Large intestine (tissue), 12 donors: ENCODE measurements at places on chromosomes 5 and 9. TPM values are rescaled to one million over a fixed set of nuclear protein-coding genes. Genes with fewer than 3 reads are reported as not detected.

F2R gene
- 52.5 TPM for polyA plus RNA-seq

SREK1 gene
- polyA plus RNA-seq = 133 TPM

LCN6 gene
- 2.8 TPM for polyA plus RNA-seq

CCL28 gene
- 5.2 TPM for polyA plus RNA-seq

HAND1 gene
- polyA plus RNA-seq = 7.8 TPM

ZFP37 gene
- 3.3 TPM for polyA plus RNA-seq

CDH9 gene
- polyA plus RNA-seq = 0.91 TPM

TNC gene
- 19.9 TPM for polyA plus RNA-seq

AQP3 gene
- 103 TPM for polyA plus RNA-seq

LURAP1L gene
- polyA plus RNA-seq = 14.3 TPM

DNA sequence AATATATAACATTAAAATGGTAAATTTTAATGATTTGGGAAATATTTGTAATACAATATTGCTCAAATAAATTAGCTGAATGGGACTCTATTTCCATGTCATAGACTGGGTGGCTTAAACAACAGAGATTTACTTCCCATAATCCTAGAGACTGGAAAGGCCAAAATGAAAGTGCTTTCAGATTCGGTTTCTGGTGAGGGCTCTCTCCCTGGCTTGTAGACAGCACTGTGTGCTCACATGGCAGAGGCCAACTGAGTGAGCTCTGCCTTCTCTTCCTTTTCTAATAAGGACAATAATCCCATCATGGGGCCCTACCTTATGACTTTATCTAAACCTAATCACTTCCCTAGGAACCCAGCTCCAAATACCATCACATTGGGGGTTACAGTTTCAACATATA is 196.2 kb downstream of the MARCHF11 start:
- no peak for DNase-seq

- DNase-seq = no peak
These were observed 4.6 kb downstream of the SLC35A4 start for GRCh38 chr5:140569197-140569596.

- DNase-seq = peak; percentile 81
These were observed 14.7 kb upstream of the CPEB4 start for GRCh38 chr5:173873306-173873922.

DNA sequence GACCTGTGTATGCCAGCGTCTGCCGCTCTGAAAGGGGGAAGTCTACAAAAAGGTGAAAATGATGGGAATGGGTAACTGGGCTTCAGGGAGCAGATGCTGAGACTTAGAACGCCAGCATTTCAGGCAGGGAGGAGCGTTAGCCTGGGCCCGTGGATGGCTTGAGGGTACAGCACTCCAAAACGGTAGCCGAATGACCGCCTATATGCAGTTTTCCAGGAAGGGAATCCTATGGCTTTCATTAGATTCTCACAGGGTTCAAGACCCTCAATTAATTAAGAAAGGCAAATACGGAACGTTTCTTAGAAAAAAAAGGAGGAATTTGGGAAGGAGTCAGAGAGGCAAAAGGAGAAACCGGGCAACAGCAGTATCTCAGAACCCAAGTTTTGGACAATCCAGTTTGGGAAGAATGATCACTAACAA is 639 bp downstream of the AMACR start:
- DNase-seq = no peak

DNA sequence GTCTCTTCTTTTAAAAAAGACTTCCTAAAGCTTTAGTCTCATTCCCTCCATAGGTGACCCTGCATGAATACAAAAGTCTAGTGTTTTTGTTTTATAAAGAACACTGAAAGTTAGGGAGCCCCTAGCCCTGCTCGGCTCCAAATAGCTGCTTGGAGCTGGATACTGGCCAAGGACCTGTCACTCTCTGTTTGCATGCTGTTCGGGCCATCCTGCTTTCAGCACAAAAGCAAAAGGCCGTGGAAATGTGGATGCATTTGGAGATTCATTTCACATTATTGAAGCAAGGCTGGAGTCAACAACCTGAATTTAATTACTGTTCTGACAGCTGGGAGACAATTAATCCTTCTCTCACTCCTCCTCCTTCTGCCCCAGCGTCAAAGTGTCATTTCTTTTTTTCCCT is 151.7 kb upstream of the NMUR2 start:
- DNase-seq = no peak

DNA sequence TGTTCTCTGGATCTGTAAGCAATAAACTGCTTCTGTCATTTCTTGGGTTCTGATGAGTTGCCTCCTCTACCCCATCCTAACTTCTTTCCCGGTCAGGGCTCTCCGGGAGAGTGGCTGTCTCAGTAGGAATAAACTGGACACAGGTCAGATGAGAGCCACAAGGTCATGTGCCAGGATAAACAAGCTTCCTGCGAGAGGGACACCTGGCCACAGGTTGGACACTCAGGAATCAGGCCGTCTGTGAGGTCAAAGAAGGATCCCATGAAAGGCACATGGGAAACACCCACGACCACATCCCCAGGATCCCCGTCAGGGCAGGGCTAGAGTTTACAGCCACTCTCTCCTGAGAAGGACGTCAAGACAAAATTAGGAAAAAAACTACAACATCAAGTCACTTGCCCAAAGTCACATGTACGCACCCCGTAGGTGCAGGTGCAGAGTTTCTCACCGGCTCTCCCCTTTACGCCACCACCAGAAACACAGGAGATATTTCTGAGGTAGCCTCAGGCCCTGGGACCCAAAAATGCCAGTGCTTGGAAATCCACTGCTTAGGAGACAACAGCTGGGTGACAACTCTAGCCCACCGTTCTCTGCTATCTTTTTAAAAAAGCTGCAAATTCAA is 28.7 kb downstream of the CCT5 start:
- no peak for DNase-seq

GRCh38 chr9:2531481-2531880 is 90.1 kb upstream of the VLDLR start:
- DNase-seq = no peak

DNA sequence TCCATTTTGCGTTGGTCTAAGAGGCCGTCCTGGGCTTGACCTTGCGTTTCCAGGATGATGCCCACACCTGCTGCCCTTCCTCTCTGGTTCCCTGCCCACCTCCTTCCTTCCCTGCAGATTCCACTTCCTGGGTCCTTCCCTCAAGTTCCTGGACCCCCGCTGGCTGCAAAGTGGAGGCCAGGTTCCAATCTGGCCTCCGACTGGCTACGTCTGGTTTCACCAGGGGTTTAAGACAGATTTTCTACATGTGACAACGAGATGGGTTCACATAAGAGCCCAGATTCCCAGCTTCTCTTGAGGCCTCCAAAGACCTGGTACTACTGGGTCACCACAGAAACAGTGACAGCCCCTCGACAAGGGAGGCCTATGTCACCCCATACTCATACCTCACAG is 2.1 kb downstream of the MGAT4B start:
- no peak for DNase-seq

DNA sequence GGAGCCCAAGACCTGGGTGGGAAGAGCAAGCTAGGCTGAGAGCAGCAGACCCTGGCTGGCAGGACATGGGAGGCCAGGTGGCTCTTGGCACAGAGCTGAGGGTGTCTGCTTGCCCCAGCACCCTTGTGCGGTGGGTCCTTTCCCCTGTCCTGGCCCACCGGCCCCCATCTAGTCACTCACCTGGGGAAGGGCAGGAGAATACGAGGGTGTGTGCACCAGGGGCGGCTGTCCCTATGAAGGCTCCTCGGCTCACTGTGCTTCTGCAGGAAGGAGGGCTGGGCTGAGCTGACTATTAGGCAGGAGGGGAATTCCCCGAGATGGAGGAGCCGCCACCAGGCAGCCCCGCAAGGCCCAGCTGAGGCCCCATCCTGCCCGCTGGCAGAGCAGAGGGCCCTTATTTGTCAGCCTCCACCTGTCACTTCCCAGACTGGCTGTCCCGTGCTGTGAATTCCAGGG is 6.1 kb upstream of the TNIP1 start:
- DNase-seq = peak; percentile 49

DNA sequence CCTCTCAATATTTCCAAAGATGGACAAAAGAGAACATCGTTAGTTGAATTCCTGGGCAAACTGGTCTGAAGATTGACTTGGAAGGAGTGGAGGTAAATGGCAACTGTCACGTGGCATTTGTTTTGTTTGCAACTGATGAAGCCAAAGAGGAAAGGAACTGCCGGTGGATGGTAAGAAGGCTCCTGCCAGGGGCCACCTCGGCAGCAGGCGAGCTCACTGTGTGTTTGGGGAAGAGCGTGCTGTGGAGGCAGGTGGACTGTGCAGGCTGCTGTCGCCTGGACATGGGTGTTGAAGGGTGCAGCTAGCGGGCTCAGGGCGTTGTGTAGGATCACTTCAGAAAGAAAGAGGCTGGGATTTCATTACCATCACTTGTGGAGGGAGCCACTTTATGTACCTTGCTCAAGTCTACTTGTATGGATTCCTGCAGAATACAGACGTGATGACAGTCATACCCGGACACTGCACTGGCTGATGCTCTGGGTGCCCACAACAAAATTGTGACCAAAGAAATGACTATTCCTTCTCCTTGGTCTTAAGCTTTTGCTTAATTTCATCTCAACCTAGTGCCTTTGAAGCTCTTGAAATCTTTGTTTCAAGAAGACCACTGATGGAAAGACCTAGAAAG is 72.7 kb downstream of the MAP1B start:
- DNase-seq = no peak

- no peak for DNase-seq
These were observed 593 bp downstream of the BRD3OS start for GRCh38 chr9:134025606-134026541.

DNA sequence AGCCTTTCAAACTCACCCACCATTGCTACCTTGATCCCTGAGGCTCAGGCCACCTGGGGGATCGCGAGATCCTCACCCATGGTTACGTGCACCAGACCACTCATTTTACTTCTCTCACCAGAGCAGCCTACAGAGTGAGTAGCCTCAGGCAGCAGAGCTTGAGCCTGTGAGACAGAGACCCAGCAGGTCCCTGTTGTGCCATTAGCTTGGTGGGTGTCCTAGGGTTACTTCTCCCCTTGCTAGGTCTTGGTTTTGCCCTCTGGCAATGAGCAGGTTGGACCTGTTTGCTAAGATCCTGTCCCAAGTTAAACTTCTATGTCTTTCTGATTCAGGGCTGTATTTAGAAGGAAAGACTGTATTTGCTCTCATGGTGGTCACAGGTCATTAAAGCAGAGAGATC is 21.8 kb downstream of the WHRN start:
- no peak for DNase-seq

- DNase-seq = no peak
These were observed 53.7 kb downstream of the GGTA1 start for GRCh38 chr9:121445986-121446385.

GRCh38 chr9:133352635-133353340 is 3.5 kb downstream of the SURF1 start:
- no peak for DNase-seq

DNA sequence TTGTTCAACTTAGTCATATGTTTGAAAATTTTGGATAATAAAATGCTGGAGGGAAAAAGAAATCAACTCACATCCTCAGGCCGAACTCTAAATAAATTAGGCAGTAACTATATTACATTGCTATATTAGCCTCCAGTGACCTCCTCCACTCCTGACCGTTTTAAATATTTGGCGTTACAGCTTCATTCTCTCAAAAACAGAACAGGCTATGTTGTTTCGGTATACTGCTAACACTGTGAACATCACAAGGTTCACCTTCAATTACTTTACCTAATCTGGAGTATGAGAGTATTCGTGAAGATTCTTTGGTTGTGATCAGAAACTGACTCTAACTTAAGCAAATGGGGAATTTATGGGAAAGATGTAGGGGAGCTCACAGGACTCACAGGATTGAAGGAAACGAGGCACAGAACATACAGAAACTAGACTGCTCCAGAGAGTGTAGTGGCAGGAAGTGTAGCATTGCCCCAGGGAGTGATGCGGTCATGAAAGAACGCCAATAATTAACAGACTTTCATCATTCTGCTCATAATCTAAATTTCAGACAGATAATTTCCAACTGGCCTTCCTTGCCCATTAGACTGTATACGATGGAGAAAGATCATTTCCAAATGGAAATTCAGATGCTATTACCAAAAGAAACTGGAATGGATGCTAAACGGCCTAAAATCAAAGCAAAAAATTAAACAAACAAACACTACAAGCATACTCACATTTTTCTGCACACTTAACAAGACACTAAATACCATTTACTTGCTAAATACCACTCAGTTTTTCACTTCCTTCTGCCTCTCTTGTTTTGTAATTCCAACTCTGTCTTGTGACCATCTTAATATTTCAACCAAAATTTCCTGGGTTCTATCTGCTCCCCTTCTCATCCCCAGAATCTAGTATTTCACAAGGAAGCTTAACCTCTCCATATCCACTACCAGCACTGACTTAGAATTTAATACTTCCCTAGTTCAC is 110.1 kb upstream of the LPAR1 start:
- DNase-seq = no peak

GRCh38 chr5:40447438-40447837 is 232.3 kb upstream of the PTGER4 start:
- no peak for DNase-seq

DNA sequence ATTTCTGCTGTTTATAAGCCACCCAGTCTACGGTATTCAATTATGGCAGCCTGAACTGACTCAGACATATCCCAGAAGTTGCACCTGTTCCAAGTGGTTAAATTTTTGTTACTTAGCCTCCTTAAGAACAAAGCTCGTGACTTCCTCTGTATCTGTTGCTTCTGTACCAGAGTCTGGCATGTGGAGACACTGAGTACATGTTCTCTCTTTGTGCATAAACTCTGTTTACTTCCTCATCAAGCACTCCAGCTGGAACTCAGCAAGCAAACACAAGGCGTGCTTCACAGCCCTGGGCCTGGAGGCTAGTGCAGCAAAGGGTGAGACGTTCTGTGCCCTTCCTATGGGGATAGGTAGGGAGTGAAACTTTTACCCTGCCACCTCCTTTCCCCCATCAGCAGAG is 19.0 kb downstream of the C9orf152 start:
- DNase-seq = peak; percentile 60

- DNase-seq = no peak
These were observed 226.6 kb downstream of the EBF1 start for GRCh38 chr5:158873104-158873503.

DNA sequence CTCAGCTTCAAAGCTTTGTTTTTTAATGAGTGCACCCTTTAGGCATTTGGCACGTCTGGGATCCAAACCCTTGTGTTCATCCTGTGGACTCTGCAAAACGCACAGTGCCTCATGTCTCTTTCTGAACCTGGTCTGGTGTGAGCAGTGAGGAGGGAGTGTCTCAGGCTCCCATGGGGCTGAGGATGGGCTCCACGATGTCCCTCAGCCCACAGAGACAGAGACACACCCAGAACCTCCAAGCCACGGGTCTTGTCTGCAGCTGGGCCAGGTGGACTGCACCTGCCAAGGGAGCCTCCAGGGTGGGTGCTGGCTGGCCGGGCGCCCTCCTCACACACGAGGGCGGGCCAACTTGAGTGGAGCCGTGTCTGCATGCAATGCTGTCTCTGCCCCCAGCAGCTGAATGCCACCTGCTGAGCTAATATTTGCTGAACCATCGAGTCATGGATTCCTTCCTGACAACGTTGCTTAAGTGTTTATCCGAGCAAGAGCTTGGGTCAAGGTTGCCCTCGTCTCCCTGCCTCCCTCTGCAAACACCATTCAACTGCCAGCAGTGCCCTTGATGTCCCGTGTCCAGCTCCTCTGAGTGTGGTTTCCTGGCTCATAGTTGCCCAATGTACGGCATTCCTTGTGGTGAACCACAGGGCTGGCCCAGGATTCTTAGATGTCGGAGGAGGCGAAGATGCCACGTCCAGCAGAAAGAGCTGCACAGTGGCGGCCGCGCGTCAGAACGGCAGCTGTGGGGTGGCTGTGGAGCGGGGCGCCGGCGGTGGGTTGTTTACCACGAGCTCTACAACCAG is 31.4 kb upstream of the LPCAT1 start:
- DNase-seq = peak; percentile 44
